Cerebellum (tissue), 4 donors: ENCODE measurements at places on chromosomes 1 and 21.

GRCh38 chr1:119068427-119068826 lies 72.0 kb downstream of the WARS2 start:
- no peak for DNase-seq

DNA sequence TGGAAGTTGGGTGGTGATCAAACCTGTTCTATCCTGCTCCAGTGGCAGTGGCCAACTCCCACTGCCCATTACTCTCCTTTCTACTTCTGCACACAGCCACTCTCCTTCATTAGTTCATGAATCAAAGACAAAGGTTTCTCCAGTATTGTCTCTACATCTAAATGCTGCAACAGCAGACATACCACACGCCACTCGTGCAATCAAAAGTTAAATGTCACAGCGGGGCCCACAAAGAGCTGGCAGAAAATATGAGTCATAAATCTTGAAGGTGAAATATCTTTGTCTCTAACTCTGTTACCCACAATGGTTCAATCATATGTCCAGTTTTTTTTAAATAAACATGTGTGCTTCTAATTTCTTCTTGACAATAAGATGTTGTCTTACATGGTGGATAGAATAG lies 13.3 kb downstream of the APCS start:
- DNase-seq, result no peak

- DNase-seq, result no peak
Observed at GRCh38 chr1:246800756-246801155, 76.5 kb downstream of the SCCPDH start.

GRCh38 chr1:26797627-26798026 lies 9.9 kb downstream of the PIGV start:
- DNase-seq, result no peak

- DNase-seq, result no peak
Observed at GRCh38 chr1:42096554-42096953, 56.7 kb upstream of the GUCA2B start.

DNA sequence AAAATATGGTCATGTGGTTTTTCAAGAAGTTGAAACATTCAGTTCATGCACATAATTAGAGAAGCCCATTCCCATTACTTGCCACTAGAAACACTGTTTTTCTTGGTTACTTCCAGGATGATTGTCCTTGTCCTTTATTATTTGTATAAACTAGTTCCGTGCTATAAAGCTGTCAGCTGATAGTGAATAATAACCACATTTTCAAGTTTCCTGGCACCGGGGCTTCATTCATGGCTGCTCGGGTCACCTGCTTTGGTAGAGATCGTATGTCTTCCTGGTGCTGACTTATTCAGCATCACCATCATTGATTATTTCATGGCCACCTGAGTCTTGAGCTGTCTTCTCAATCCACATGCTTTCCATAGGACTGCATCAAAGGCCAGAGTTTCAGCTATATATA lies 62.9 kb upstream of the ZNF326 start:
- no peak for DNase-seq
